Left colon (tissue), 2 donors: ENCODE measurements at places on chromosomes 7 and 10. TPM values are rescaled to one million over a fixed set of nuclear protein-coding genes. Genes with fewer than 3 reads are reported as not detected.

WNT8B gene
- total RNA-seq, result not detected

LHFPL3 gene
- total RNA-seq, result 0.34 TPM

SPDYE2 gene
- not detected for total RNA-seq

TMEM106B gene
- 42.2 TPM for total RNA-seq

KDM7A gene
- 31.8 TPM for total RNA-seq

DNA sequence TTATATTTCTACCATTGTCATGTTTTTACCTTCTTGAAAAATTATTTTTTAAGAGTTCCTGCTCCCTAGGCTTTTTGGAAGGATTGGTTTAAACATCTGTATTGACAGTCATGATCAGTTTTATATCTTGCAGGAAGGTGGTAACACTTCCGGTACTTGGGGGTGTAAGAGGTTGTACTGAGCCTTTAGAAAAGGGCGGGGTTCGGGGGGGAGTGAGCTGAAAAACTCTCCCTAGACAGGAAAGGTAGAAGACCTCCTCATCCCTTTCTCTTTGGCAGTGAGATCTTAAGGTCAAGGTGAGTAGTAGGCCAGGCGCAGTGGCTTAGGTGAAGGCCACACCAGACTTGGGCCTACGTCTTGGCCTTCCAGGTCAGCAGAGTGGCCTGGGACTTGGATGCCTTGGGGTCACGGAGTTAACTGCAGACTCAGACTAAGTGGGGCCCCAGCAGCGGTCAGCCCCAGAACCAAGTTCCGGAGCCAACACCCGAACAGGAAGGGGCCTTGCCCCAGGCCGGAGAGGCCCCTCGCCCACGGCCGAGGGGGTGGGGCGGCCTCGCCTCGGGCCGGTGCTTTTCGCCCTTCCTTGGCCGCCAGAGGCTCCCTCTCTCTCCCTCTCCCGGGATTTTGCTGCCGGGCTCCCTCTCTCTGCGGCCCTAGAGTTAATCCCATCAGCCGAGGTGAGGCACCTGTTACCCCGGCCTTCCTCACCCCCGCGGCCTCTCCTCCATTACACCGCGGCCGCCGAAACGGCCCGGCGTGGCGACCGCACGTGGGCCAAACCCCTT is at the start of gene PPP1R9A:
Gene PPP1R9A (plus strand): TSS at position 569 of the 785 bp plus-strand sequence. CDS start 2,520 bp downstream, outside the sequence.
- peak; percentile 64 for DNase-seq

DNA sequence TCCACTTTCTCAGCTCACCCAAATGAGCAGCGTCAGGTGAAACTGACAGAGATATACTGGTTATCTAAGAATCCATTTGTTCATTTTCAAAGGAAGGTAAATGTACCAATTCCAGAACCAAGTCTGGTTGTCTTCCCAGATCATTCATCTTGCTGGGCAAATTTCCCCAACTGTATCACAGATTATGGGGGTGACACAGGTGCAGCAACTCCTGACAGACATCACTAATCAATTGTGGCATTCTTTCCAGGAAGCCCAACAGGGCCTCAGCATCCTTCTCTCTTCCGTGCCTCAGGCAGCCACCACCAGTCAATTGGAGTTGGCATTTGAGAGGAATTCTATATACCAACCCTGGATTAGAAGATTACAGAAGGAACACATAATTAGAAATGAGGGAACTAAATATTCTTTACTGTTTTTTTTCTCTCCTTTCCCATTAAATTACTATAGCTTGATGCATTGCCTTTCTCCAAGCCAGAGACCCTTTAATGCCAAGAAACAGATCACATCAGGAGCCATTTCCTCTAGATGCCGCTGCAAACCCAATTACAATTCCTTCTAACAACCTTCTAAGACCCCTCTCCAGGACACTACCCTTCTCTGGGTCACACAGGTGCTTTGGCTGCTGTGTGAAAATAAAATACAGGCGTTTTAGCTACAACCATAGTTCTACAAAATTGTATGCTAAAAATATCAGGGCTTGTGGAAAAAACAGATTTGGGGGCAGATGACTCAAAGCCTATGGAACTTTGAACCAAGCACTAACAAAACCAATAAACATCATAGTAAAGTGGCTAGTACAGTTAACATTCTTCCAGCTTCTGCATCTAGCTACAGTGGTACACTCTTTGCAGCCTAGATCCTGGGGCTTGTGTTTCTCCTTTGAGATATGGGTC is 291.6 kb downstream of the RNLS start:
- DNase-seq, result no peak

- no peak for DNase-seq
These were observed 32.9 kb downstream of the ENTPD1 start for GRCh38 chr10:95788830-95789229.

DNA sequence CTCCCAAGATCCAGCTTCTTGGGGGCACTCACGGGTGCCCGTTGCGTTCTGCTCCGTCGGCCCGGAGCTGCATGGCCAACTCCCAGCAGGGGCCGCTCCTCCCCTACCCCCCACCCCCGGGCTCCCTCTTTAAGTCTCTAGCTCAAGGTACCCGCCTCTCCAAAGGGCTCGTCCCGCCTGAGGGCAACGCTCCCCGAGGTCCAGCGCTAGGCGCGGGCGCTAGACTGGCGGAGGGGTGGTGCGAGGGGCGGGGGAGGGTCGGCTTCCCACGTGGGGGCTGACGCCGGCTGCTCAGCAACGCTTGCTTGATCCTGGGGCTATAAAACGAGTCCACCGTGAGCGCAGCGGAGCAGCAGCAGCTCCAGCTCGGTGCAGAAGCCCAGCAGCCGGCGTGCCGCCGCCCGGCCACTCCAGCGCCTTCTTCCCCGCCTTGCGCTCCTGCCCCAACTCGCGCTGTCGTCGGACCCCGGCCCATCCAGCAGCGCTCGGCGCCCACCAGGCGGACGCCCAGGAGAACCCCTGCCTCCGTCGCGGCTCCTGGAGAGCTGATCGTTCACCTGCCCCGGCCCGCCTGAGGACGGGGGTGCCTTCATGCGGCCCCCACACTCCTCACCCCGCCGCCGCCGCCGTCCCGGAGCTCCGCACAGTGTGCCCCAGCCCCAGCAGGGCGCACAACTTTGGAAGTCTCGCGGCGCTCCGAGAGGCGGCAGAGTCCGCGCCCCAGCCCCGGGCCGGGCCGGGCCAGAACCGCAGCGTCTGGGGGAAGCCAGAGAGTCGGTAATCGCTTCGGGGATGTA is at the start of gene ADRA2A:
Gene ADRA2A (plus strand): TSS at position 348 of the 797 bp plus-strand sequence. CDS start 968 bp downstream, outside the sequence.
- peak; percentile 60 for DNase-seq

DNA sequence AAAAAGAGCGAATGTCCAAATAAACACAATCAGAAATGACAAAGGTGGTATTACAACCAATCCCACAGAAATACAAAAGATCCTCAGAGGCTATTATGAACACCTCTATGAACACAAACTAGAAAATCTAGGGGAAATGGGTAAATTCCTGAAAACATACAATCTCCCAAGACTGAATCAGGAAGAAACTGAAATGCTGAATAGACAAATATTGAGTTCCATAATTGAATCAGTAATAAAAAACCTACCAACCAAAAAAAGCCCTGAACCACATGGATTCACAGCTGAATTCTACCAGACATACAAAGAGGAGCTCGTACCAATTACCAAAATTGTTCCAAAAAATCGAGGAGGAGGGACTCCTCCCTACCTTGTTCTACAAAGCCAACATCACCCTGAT is 56.1 kb upstream of the ZNF800 start:
- no peak for DNase-seq

GRCh38 chr10:60820093-60820754 is 41.9 kb downstream of the CDK1 start:
- DNase-seq, result no peak

DNA sequence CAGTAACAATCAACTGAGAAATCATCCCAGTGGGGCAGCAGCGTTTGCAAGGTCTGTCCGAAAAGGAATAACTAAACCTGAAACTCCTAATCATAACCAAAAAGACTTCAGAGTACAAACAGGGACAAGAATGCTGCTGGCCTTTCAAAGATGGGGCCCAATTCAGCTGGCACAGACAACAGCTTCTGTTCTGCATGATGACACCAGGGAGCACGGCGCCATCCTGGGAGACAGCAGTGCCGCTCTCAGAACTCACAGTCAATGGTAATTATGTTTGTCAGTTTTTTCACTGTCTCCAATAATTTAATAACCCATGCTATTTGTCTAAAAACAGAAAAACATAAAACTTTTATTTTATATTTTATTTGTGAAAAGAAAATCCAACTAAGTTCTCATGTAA is 90.0 kb downstream of the LARP4B start:
- no peak for DNase-seq

GRCh38 chr10:83991986-83992753 is 147.1 kb upstream of the GHITM start:
- DNase-seq, result no peak

- no peak for DNase-seq
These were observed 57.7 kb downstream of the PRTFDC1 start for GRCh38 chr10:24894728-24895127.

DNA sequence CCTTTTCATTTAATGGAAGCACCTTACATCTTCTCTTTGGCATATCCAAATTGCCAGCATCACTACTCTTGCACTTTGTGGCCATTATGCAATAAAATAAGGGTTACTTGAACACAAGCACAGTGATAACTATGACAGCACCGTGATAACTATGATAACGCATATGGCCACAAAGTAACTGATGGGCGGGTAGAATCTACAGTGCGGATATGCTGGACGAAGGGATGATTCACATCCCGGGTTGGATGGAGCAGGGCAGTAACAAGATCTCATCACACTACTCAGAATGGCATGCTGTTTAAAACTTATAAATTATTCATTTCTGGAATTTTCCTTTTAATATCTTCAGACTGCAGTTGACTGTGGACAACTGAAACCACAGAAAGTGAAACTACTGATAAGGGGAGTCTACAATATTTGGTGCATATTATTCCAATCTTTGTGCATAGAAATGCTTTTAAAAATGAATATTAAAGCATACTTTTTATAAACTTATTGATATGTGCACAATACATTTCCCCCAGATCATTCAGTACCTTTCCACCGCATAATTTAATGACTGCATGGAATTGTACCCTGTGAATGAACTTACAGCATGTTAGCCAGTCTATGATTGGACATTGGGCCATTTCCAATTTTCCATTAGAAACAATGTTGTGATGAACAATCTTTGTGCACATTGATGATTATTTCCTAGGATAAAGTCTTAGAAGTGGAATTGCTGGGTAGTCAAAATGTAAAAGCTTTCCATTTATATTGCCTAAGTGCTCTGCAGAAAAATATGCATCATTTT is 136.4 kb downstream of the WNT2 start:
- DNase-seq, result no peak

- no peak for DNase-seq
These were observed 201.0 kb upstream of the PTN start for GRCh38 chr7:137544453-137545058.

GRCh38 chr10:61852261-61852660 is 49.2 kb upstream of the ARID5B start:
- no peak for DNase-seq

DNA sequence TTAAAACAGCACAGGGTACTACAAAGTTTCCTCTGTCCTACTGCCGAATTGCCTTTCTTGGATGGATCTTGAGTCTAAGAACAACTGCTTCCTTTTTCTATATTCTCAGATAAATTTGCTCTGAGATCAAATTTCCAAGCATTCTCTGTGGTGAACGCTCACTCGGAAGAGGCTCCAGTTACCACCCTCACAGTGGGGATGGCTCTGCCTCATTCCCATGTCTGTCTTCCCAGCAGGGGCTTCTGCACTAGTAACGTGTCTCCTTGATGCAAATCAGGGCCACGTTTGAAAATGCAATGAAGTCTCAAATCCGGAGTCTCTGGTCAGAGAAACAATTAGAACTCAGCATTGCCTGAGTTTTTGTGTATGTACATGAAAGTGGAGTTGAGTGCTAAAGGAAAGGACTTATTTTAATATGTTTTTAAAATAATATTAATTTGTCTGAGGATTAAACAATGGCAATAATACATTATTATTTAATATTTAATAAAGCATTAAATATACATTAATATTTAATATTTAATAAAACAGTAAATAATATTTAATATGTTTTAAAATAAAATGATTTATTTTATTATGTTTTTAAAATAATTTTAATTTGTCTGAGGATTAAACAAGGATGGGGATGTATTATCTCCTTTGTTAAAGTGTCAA is 61.8 kb downstream of the INHBA start:
- DNase-seq, result no peak

DNA sequence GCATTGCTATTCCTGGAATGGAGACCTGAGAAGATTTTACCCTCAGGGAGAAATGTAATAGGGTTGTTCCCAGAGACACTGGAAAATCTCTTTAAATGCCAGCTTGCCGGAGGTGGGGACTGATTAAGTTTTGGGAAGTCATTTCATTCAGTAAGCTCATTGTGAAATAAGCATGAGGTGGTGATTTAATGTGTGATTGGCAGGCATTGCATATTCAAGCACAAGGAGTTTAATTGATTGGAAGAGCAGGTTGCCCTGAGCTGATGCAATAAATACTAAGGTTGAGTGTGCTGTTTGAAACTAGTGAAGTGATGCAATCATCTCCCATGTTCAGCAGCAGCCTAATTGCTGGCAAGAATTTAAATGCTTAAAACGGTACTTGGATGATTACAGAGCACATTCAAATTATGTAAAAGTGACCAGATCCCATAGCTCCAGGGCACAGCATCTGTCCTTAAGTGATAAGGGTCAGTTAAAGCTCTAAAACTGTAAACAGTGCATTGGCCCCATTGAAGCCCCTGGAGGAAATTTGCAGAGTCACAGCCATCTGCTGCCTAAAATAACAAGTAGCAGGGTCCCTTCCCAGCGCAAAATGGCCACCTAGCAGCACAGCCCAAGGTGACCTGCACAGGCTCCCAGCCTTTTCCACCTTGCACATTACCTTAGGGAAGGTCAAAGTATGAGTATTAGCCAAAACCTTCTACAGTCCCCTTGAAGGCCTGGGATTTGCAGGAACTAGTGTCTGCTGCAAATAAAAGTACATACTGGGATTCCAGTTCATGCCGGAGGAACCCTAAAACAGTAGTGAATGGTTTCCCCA is 92.1 kb downstream of the CCDC71L start:
- no peak for DNase-seq
